ENCODE measurements at places on chromosomes 12 and 14.

- peak; percentile 61 for DNase-seq
Observed at GRCh38 chr12:114668151-114668885, 15.7 kb downstream of the TBX3 start.

DNA sequence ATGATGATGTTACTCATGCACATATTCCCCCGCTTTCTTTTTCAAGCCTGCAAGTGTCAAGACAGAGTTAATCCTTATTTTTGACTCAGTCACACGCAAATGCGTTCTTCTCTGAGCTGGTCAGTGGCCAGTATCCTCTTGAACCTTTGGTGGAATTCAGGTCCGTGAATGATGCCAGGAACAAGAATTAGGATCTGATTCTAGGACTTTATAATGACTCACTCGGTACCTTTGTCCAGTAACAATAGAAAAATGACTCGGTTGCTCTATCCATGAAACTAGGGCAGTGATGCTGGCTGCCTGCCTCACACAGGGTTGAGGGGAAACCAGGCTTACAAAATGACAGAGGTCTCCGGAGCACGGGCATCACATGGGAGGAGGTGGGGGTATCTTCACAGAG is 185.8 kb upstream of the NUDT4 start:
- DNase-seq = no peak

DNA sequence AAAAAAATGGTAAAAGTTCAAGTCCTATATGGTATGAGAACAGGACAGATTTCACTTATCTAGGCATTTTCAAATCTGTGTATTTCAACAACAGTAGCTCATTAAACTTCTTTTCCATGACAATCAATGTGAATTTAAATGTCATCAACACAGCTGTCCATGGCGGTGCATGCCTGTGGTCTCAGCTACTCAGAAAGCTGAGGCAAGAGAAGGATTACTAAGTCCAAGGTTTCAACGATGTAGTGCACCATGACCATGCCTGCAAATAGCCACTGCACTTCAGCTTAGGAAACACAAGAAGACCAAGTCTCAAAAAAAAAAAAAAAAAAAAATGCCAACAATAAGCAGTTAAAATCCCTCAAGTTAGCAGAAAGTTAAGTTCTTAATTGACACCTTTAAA is 214.6 kb downstream of the C12orf50 start:
- DNase-seq = no peak

DNA sequence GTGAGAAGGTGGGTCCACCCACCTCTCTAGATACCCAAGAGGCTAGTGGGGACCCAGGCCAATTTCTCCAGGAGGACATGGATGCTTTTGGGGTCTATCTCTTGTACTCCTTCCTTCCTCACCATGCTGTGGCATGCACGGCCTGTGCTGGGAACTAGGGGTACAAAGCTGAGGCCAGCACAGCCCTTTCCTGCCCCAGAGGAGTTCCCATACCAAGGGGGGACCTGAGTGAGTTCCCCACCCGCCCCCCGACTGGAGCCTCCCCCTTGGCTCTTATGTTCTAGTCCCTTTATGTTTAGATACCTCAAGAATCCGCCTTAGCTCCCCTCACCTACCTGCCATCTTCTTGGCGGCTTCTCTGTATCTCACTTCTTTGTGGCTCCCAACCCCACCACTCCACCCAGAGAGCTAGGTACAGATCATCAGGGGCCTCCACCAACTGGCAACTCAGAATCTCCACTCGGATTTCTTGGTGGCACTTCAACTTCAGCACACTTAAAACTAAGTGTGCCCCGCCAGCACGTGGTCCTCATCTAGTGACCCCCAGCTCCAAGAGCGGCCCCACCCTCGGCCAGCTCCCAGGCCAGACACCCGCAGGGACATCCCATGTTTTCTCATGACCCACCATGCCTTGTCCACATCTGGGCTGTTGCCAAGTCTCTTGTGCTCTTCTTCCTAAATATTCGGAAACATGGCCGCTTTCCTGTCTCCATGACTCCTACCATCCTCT is 115.2 kb upstream of the RTL1 start:
- DNase-seq = no peak

GRCh38 chr12:8698879-8699278 is 1.1 kb downstream of the RIMKLB start:
- no peak for DNase-seq

GRCh38 chr14:75044322-75044721 is 6.9 kb downstream of the MLH3 start:
- DNase-seq = no peak

DNA sequence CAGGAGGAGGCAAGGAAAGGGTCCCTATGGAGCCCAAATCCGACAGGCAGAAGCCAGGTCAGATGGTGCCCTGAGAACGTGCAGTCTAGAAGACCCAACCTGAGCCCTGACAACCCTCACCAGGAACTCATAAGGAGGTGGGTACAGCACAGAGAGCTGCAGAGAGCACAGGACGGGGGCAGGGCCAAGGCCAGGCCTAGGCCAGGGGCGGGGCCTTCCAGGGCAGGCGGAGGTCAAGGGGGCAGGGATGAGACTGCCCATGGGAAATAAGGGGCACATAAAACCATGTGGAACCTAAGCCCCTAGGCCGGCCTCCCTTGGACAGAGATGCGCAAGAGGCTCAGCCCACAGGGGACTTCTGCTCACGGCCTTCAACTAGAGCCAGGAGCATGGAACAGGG is 45.1 kb downstream of the SSH1 start:
- no peak for DNase-seq

GRCh38 chr12:54882079-54882478 is 27.8 kb downstream of the MUCL1 start:
- DNase-seq = no peak

DNA sequence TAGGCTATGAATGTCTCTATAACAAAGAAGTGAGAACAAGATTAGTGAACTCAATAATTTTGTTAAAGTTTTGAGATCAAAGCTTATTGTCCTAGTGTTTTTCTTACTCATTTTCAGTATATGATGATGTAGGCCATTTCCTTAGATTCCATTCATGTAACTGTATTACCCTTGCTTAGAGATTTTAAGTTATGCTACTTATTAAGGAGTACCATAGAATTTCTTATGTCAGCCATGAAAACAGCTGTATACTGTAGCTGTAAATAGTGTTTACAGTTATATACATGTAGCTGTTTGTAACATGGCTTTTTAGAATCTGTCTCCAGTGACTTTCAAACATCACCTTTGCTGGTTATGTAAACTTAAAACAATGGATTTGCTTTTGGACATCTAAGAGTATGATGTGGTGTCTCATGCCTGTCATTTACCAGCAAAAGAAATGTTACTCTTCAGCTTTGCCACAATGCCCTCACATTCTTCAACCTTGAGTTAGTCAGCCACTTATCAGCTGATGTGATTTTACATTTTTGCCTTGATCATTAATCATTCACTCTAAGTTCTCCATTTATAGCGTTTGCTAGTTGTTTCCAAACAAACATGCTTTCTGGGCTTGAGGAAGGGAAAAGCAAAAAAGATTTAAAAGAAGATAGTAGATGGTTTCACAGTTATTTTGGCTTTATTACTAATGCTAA is 55.5 kb downstream of the SLC16A7 start:
- DNase-seq = no peak

DNA sequence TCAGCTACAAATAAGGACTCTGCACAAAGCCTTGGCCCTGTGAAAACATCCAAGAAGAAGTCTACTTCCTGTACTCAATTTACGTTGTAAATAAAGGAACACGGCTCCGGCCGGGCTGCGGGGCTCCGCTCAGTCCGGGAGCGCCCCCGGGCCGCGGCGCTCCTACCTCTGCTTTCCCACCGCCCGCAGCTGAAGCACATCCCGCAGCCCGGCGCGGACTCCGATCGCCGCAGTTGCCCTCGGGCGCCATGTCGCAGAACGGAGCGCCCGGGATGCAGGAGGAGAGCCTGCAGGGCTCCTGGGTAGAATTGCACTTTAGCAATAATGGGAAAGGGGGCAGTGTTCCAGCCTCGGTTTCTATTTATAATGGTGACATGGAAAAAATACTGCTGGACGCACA is 502.3 kb upstream of the FOXG1 start:
- DNase-seq = no peak

Measured in GM12891 (cell line).